ENCODE measurements at places on chromosomes 3 and 15.

GRCh38 chr15:101022876-101023275 lies 103.7 kb downstream of the LRRK1 start:
- DNase-seq, result no peak

GRCh38 chr3:10599444-10599843 lies 94.1 kb upstream of the ATP2B2 start:
- DNase-seq, result no peak

DNA sequence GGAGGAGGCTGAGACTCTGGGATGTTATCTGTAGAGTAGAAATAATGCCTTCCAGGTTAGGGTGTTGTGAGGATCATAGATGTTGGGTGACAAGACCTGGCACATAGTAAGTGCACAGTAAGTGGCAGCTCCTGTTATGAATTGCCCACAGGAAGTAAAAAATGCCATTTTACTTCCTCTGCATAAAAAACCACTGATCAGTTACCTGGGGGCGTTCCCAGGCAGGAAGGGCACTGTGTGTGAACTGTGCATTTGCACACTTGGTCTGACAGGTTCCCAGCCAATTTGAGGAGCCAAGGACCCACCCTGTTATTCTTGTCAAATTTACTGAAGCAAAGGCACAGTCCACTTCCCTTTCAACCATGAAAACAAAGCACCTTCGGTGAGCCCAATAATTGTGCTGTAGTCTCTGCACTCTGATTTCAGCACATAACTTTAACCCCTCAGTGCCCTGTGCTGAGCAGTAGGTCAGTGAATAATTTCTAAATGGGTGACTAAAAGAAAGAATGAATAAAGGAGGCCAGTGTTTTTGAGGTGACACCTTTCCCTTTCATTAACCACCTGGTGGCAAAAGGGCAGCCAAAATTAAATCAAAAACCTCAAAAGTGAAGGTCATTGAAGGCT lies 85.8 kb upstream of the ARHGEF3 start:
- no peak for DNase-seq

DNA sequence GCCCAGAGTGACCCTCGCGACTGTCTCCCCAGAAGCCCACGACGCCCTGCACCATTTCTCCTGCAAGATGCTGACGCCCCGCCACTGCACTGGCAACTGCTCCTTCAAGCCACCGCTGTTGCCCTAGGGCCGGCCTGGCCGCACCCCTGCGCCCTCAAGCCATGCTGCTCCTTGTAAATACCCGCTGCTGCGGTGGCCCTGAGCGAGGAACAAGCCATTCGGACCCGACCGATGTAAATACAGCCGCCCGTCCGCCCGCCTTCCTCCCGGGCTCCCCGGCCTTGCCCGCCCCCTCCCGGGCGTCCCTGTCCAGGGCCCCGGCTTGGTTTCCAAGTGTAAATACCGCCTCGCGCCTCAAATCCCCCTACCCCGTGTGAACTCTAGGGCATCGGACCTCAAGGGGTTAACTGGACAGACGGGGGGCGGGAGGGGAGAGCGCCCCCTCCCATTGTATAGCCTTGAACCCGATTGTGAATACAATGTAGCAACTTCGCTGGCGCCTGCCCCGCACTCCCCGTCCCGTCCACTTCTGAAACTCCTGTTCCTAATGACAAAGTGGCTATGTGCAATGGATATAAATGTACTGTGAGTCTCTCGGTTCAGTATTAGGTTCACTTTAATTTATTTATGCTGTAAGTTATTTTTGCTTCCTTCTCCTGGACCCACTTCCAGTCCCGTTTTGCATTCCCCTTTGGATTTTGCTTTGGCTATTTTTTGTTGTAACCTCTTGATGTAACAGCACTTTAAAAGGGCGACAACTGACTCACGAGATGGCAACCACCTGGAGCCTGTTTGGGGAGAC lies 5.9 kb downstream of the RNU6-1 start:
- DNase-seq, result no peak

DNA sequence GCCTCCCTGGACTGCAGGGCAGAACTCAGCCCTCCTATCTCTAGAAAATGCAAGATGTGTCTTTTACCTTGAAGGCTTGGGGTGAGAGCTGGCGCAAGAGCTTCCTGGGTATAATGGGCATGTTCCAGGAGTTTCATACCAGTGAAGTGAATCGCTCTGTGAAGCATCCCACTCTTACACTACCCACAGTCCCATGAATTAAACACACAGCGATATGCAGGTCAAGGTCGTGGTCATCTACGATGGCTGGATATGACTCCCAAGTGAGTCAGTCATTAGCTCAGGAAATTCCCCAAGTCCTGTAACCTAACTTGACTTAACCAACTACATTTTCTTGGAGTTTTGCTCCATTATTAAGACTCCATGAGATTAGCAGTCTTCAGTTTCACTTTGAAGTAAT lies 439.7 kb downstream of the NTRK3 start:
- DNase-seq, result no peak

GRCh38 chr3:16462679-16463078 lies 50.8 kb downstream of the RFTN1 start:
- DNase-seq, result no peak

DNA sequence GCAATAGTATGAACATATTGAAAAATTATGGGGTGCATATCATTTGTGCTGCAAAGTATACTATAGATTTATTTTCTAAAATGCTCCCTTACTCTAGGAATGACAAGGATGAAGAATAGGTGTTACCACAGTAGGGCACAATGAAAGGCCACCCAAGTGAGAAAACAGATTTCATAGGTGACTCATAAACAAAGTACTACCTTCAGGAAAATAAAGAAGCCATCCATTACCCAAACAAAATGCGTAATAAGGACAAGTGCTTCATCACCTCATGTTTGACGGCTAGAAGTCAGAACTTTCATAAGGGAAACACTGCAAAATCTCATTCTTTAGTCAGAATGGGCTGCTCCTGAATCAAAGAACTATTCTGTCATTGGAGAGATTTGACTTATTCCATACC lies 116.6 kb downstream of the MFSD1 start:
- DNase-seq, result no peak

DNA sequence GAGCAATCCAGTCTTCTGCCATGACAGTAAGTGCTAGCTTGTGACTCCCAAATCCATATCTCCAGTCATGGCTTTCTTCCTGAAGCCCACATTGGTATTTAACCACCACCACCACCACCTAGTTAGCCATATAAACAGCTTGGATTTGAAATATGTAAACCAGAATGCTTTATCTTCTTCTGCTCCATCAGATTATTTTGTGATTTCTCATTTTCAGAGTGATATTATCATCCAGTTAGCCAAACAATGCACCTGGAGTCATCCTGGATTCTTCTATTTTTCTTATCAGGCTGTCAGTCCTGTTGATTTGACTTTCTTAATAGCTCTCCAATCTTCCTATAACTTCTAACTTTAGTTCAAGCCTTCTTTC lies 124.3 kb upstream of the PTX3 start:
- no peak for DNase-seq

- DNase-seq, result no peak
Observed at GRCh38 chr3:127483902-127484591, 106.5 kb downstream of the TPRA1 start.

DNA sequence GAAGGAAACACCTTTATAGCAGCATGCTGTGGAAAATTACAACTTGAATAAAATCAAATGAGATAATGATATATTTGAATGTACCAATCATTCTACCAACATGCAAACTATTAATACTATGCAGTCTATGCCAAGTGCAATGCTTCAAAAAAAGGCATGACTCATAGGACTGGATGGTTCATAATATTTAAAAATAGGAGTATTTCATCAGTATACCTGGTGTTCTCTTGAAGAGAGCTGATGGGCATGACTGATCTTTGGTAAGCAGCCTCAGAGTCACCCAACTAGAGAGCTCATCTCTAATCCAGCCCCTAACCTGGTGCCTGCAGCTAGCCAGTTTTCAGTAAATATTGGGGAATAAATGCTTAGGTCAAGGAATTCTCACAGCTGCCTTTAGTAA lies 434.7 kb upstream of the ARRDC4 start:
- DNase-seq, result no peak

DNA sequence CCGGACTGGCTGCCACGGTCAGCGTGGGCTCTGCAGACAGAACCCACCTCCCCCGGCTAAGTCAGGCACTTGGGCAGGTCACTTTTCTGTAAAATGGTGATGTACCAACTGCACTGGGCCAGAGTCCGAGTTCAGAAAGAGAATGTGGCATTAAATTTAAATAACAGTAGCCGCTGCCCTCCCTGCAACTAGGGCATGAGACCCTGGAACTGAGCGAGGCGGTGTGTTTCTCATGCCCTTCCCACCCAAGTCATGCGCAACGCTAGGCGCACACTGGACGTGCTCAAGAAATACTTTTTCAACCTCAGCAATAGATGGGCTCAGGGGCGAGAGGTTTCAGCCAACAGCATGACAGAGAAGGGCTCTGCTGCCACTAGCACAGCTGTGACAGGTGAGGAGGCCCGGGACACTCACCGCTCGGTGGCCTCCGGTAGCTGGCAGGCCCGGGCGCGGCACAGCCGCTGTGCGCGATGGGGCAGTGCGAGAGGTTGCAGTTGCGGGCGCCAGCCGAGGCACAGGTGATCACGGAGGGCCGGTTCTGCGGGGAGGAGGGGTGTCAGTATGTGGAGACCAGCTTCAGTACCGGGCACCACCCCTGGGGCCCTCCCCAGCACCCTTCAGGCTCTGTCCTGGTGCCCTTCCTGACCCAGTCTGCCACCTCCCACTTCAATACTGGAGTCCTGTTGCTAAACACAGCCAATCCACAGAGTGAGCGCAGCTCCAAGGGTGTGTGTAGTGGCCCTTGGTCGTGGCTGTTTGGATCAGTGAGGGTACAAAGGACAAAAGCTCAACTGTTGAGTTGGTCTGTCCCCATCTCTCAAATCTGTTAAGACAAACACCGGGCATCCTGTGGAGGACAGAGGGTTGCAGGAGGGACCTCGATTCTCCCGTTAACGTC lies 84.5 kb downstream of the VGLL4 start:
- no peak for DNase-seq

GRCh38 chr15:67406257-67406861 lies 114.6 kb upstream of the C15orf61 start:
- DNase-seq, result no peak

DNA sequence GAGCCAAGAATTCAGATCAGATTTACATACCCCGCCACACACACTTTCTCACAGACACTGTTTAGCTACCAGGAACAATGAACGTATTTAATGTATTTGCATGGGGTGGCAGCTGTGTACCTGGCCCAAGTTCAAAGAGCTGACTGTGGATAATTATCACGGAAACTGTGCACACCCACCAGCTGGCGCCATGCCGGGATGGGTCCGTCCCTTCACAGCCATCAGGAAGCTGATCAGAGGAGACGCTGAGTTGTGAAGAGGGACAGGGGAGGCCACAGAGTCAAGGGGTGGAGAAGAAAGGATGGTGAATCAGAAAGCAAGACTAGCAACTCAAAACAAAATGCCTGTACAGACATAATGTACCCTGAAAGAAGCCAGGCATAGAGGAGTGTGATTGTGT lies 13.1 kb upstream of the PLA2G4D start:
- no peak for DNase-seq

DNA sequence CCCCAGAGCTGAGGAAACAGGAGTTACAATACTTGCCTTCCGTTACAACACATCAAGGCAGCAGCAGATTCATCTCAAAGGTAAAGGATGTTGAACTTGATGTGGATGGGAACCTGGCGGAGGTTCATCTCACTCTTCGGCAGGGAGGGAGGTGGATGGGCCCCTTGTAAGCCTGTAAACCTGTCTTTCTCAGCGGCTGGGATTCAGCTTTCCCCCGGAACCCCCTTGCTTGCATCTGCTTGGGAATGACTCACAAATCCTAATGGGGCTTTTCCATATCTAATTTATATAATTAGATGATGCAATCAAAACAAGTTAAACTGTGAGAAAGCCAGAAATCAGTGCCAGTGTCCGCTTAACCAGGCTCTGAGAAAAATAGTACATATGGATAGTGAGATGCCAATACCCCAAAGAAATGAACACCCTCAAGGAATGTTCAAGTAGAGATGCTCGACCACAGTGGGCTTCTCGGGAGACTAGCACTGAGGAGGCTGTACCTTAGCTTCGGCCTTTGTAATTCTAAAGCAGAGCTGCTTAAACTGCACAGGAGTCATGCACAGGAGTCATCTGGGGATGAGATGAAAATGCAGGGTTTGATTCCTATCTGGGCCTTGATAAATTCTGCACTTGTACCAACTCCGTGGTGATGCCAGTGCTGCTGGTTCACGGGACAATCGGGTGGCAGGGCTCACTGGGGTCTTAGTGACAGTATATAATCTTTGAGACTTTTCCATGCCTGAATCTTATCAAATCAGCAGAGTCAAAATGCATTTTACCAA lies 2.2 kb upstream of the FAM240A start:
- DNase-seq, result no peak

DNA sequence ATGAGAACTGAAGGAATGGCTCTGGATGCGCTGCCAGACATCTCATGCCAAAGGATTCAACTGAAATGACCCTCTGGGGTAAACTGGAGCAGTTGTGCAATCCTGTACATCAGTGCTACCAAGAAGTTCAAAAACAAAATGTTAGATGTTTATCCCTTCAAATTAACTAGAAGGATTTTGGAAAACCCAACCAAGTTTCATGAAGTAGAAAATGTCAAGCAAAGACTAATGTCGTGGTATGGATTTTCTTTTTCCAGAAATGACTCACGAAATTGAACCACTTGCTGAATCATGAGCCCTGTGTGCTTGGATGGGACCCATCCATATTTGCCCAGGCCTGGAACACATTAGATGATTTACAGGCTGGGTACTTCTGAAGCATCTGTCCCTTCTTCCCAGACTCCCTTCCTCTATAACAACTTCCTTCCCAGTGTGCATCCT lies 101.6 kb downstream of the LRTM1 start:
- DNase-seq, result no peak

DNA sequence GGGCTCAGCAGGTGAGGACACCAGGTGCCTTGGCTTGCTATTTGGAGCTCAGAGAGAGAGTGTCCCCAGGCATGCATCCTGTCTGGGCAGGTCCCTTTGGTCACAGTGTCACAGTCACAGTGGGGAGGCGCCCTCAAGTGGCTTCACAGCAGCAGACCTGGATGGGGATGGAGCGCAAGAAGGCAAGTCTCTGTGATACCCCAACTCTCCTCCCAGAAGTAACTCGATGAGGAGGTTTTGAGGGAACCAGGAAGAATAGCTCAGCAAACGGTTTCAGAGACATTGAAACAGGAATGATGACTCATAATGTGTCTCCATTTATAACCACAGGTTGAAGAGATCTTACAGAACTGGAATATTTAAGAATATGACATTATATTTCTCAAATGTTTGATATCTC lies 66.5 kb upstream of the SH3GL3 start:
- DNase-seq, result no peak

DNA sequence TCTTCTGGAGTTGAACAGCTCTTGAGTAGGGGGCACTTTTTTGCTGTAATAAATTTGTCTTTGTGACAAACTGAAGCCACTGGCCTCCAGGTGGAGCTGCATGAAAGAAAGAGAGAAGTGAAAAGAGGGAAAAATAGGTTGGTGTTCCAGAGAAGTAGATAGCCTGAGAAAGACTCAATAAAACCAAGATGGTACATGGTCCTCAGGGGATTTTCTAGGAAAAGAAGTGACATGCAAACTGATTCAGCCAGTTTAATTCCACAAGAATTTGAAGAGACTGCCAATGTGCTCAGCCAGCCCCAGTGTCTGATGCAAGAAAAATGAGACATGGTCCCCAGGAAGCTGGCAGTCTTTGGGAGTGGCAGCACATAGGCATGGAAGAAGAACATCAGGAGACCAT lies 152.7 kb downstream of the CD47 start:
- DNase-seq, result no peak

GRCh38 chr3:11291808-11292207 lies 19.6 kb downstream of the ATG7 start:
- no peak for DNase-seq

- DNase-seq, result no peak
Observed at GRCh38 chr3:59052803-59053411, 3.1 kb upstream of the CFAP20DC start.

Measured in stimulated activated CD4-positive, alpha-beta T cell treated with anti-CD3 and anti-CD28 coated beads, Interleukin-2, amount 100 ng/mL, for 4 hours (primary cell).